ENCODE measurements at places on chromosomes 6 and 20.

GRCh38 chr6:56188429-56188828 lies 59.0 kb downstream of the COL21A1 start:
- DNase-seq: no peak

DNA sequence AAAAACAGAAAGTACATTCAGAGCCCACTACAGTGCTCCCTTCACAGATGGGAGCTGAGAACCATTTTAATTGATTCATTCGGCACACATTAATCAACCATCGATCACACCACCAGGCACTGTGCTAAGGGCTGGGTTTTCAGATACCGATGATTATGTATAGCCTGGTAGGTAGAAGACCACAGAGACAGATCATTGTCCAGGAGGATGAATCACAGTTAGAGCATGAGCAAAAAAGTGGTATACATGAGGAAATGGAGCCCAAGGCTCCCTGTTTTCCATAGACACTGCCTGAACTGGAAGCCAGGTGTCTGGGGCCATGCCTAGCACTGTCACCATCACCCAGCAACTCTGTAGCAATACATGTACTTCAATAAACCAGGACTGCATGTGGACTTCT lies 9.0 kb upstream of the PRDM1 start:
- no peak for DNase-seq

DNA sequence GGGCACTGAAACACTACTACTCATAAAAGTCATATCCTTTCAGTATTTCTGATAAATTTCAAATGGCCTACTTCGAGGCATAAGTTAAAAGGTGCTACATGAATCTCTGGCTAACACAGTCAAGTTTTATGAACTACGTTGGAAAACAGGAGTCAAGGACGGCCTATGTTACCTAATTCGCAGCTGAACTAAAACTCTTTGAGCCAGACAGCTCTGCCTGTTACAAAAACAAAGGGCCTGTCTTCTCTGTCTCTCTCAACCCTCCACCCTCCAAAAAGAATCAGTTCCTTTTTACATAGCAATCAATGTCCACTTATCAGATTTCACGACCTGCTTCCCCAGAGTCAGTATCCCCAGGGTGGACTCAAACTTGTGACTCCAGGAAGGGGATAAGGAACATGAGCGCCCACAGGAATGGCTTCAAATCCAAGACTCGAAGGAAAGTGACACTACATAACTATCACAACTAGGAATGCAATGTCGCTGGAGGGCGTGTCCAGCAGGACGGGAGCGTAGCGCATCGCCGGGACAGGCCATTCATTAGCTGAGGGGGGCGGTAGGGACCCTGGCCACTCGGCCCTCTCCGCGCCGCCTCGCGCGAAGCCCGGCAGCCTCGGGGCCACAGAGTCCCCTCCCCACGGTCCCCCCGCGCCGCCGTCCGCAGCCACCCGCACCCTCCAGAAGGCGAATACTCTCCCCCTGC lies 591 bp downstream of the IBTK start:
- DNase-seq: peak; percentile 35

DNA sequence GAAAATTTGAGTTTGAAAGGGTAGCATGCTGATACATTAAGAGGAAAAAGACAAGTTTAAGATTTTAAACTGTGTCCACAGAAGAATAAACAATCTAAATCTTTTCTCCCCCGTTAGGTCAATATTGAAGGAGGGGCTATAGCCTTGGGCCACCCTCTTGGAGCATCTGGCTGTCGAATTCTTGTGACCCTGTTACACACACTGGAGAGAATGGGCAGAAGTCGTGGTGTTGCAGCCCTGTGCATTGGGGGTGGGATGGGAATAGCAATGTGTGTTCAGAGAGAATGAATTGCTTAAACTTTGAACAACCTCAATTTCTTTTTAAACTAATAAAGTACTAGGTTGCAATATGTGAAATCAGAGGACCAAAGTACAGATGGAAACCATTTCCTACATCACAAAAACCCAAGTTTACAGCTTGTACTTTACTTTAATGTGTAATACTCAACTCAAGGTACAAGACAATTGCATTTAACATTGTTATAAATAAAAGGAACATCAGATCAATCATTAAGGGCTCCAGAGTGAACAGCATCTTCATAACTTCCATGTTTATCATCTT lies 10.8 kb downstream of the TCP1 start:
- DNase-seq: no peak

- DNase-seq: no peak
Measured at GRCh38 chr6:132910759-132911158, 96.4 kb downstream of the RPS12 start.

DNA sequence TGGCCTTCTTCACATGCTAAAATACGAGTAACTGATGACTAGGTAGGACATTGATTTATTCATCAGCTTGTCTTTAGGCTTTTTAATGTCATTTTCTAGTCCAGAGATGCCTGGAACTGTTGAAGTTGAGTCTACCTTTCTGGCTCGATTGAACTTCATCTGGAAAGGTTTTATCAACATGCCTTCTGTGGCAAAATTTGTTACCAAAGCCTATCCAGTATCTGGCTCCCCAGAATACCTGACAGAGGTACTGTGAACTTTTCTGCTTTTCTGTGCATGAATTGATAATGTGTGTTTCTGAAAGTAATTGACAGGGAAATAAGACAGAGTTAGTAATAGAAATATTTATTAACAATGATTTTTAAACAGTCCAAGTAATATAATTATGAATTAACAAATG lies 71.0 kb downstream of the PHF3 start:
- no peak for DNase-seq

GRCh38 chr6:93825950-93826349 lies 406.6 kb upstream of the EPHA7 start:
- no peak for DNase-seq

DNA sequence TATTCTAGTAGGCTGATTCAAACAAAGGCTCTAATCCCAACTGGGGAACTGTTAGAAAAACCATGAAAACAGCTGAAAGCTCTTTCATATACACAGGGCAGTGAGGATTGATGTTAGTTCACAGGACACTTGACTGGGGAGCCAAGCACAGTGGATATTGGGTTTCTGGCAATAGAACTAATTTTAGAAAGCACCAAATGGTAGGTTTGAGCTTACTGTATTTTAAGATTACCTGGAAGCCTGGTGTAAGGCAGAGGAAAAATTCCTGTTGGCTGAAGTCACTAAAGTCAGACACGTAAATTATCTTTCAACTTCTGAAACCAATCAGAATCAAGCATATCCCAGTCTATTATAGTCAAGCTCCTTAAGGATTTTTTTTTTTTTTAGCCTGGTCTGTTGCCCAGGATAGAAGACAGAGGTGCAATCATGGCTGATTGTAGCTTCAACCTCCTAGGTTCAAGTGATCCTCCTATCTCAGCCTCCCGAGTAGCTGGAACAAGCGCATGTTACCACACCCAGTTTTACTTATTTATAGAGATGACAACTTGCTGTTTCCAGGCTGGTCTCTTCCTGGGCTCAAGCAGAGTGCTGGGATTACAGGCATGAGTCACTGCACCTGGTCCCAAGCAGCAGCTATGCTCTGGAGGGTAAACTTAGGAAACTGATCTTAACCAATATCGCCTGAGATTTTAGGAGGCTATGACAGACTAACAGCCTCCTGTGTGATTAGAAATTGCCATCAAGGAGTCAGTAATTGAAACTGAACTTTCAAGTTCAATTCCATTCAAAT lies 32.5 kb upstream of the SYNCRIP start:
- DNase-seq: no peak

DNA sequence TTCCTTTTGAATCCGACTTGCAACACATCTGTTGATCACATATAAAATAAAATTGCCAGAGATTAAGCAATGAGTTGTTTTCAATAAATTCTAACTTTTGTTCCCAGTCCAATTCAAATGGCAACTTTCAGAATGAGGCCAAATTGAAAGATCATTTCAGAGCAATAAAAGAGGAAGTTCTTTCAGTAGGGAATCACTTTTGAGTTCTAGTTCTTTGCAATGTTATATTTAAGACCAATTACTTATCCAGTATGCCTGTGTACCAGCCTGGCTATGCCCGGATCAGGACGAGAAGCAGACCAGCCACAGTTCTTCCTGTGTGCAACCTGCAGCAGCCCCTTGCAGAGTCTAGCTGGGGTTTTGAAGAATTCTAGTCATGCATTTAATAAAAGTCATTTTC lies 232.5 kb downstream of the BTBD9 start:
- DNase-seq: no peak

GRCh38 chr20:44544263-44544662 lies 22.4 kb upstream of the SERINC3 start:
- DNase-seq: no peak

GRCh38 chr6:107800564-107801164 lies 23.4 kb downstream of the SCML4 start:
- peak; percentile 36 for DNase-seq

DNA sequence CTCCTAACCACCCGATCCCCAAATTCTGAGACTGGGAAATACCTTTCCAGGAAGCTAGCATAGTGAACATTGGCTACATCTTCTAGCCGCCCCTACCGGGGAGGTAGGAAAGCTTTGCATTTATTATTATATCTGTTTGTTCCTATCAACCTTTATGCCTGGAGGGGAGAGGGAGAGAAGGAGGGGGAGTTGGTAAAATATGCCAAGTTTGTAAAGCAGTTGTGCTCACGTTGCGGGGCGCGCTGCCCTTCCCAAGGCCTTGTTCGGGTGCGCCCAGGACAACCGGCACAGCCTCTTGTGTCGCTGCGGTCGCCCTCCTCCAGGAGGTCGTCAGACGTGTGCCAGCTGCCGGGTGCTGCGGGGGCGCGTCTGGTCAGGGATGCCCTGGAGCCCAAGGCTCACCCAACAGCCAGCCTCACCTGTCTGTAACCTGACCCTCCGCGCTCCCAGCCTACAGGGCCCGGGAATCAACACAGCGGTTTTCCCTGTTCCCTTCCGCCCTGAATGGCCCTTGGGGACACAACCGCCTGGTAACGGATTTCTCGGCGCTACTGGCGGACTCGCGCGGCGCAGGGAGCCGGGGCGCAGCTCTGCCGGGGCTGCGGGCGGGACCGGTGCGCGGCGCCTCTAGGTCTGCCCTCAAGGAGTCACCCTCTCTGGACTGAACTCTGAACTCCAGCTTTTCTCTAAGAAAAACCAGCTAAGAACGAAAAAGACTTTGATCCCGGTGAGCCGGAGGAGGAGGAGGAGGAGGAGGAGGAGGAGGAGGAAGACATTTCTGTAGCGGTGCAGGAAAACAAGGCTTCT lies 1.1 kb upstream of the OVOL2 start:
- DNase-seq: no peak

DNA sequence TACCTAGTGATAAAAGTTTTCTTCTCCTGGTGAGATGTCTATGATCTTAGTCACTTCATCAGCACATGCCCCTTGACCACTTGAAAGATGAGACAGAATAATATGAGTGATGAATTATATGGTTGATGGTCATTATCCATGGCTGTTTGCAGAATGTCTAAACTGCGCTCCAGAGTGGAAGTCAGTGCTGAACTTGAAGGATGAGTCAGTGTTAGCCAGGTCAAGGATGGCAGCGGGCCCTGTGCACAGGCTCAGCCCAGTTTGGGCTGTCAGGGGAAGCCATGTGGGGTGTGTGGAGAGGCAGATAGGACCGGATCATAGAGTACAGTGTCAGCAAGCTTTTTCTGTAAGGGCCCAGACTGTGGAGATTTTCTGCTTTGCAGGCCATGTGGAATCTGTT lies 67.2 kb upstream of the KIF25 start:
- DNase-seq: no peak

DNA sequence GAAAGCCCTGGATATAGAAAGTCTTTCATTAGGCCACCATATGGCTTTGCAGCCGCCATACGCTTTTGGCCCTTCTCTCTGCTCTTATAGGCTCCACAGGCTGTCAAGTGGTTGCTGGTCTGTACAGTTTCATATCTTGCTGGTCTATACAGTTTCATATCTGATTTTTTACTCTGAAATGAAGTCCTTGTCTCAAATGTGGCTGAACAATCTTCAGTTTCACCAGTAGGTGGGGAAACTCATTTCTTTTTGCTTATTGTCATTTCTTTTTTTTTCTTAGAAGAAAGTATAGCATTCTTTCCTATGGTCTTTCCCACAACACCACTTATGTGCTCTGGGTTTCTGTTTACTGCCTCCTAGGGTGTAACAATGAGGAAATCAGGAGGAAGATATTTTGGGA lies 771.4 kb upstream of the MMS22L start:
- DNase-seq: no peak

- no peak for DNase-seq
Measured at GRCh38 chr6:125815080-125815910, 24.5 kb downstream of the NCOA7 start.

DNA sequence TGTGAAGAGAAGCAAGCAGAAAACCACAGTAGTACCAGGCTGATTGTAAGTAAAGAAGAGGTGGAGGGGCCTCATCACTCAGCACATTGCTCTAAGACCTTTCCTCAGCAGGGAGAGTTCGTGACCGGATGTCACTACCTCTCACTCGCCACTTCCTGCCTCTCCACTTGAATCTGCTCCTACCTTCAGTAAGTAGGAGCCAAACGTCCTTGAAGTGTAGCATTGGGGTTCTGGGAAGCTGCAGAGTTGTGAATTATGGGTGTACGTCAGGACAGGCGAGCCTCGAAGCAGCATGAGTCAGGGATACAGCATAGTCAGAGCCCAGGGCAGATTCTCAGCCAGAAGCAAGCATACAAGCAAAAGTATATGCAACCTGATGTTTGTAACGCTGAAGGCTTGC lies 224.9 kb downstream of the PHACTR1 start:
- no peak for DNase-seq

DNA sequence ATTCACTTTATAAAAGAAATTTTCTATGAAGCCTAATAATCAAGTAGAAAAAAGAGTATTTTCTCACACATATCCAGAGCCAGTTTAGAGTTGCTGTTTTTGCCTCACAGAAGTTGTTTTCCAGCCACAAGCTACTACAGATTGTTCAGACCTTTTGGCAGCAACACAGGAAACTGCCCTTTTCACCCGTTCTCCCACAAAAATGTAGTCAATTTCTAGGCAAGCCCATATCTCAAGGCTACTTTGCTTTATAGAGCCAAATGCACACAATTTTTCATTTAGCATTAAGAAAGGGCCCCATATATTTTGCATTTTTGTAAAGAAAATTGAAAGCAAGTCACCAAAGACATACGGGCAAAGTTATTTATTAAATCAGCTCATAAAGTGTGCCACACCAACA lies 49.5 kb downstream of the EPB41L2 start:
- DNase-seq: no peak

GRCh38 chr6:106490974-106491373 lies 130.5 kb downstream of the CRYBG1 start:
- DNase-seq: no peak

GRCh38 chr6:6826095-6826901 lies 237.8 kb downstream of the LY86 start:
- no peak for DNase-seq

DNA sequence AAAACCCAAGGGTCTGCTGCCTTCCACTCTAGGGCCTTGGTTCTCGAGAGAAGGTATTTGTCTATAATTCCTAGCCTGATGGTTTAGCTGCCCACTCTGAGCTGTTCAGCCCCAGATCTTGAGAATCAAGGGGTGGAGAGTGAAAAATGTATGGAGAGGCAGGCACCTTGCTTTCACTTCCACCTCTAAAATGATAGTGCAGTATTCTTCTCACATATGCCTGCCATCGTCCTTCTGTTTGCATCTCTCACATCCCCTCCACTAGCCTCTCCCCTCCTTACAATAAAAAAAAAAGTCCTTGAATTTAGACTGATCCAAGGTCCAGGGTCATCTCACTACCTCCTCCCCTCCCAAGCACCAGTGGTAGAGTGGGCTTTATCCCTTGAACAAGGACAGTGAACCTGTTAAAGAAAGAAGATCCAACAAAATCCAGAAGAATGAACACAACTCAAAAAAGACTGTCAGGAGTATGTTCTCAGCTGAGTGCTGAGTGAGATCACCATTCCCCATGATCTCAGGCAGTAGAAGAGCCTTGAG lies 104.2 kb downstream of the HIVEP1 start:
- DNase-seq: no peak

- no peak for DNase-seq
Measured at GRCh38 chr20:1874450-1875182, 20.6 kb upstream of the SIRPA start.

All from stimulated activated naive CD4-positive, alpha-beta T cell (primary cell).